AG09309 (cell line): ENCODE measurements at places on chromosomes 13 and 19.

- no peak for DNase-seq
Observed at GRCh38 chr19:51124729-51125128, at the start of gene SIGLEC9. TSS of gene SIGLEC9 (plus strand) at chr19:51124906. CDS start at chr19:51124975, 69 bp downstream.

DNA sequence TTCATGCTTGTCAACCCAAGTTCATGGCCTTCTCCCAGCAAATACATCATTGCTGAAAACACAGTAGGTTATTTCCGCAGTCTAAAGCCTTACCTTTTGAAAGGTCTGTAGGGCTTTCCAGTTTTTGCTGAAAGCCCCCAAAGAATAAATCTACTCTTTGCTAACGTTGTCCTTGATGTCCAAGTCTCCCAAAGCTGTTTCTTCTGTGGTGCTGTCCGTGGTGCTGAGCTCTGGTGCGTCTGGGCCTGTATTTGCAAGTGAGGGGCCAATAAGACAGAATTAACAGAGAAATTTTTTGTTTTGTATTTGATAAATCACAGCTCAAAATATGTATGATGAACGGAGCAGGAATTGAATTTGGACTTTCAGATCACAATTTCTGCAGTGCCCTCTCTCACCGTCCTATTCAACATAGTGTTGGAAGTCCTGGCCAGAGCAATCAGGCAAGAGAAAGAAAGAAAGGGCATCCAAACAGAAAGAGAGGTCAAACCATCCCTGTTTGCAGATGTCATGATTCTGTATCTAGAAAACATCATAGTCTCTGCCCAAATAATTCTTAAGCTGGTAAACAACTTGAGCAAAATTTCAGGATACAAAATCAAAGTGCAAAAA lies 9.8 kb upstream of the LGALS16 start:
- no peak for DNase-seq

DNA sequence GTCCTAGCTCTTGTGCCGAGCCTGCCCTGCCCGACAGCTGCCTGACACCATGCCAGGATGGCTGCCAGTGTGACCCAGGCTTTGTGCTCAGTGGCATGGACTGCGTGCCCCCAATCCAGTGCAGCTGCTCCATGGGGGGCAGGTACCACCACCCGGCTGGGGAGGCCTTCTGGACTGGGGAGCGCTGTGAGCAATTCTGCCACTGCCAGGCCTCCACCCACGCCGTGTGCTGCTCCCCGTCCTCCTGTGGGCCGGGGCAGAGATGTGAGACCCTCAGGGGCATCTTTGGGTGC lies 9.4 kb upstream of the FXYD3 start:
- no peak for DNase-seq

DNA sequence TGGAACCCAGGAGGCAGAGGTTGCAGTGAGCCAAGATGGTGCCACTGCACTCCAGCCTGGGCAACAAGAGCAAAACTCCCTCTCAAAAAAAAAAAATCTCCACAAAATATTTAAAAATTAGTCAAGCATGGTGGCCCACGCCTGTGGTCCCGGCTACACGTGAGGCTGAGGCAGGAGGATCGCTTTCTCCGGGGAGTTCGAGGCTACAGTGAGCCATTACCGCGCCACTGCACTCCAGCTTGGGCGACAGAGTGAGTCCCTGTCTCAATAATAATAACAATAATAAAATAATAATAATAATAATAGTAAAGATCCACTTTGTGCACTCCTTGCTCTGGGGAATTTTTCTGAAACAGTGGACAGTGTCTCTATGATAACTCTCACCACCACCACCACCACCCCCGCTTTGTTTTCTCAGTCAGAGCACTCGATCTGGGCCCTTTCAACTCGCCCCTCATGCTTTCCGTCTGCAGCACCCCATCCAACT lies 8.7 kb downstream of the NAPSA start:
- DNase-seq: no peak

GRCh38 chr13:59950266-59950665 lies 213.5 kb downstream of the DIAPH3 start:
- no peak for DNase-seq

- peak; percentile 16 for DNase-seq
Observed at GRCh38 chr19:5091018-5091683, 122.2 kb downstream of the KDM4B start.

GRCh38 chr19:14408491-14409145 lies 10.5 kb downstream of the DDX39A start:
- DNase-seq: no peak

DNA sequence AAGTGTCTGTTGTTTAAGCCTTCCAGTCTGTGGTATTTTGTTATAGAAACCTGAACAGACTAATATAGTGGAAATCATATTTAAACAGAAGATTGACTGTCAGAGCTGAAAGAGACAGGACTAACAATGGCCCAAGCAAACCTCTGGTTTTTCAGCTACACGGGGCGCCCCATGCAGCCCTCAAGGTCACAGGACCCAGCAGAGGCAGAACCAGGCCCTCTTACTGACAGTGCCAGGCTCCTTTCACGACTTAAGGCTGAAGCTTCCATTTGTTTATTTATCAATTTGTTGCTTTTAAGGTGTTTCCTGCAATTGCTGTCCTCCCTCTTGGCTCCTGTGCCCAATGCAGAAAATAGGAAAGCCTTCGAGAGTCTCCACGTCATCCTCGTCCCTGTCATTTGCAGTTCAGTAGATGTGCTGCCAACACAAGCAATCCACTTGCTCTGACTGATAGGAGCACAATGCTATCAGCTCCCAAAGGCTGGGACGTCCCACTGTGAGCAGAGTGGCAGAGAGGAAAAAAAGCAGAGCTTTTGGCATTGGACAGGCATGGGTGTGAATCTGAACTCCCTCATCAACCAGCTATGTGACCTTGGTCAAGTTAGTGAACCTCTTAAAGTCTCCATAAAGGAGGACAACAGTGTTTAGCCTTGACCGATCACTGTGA lies 10.5 kb upstream of the SLC7A1 start:
- no peak for DNase-seq

- no peak for DNase-seq
Observed at GRCh38 chr19:4609878-4610511, 29.3 kb upstream of the TNFAIP8L1 start.

GRCh38 chr13:23697772-23698313 lies 127.6 kb downstream of the TNFRSF19 start:
- DNase-seq: no peak

DNA sequence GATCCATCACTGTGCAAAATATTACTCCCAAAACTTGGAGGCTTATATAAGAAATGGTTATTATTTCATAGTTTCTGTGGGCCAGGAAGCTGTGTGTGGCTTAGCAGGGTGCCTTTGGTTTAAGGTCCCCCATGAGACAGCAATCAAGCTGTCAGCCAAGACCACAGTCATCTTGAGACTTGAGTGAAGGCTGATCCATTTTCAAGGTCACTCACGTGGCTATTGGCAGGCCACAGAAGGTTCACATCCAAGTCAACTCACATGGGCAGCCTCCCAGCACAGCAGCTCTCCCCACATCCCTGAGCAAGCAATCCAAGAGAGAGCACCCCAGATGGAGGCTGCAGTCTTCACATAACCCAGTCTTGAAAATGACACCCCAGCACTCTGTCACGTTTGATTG lies 537.4 kb downstream of the MYO16 start:
- DNase-seq: no peak

DNA sequence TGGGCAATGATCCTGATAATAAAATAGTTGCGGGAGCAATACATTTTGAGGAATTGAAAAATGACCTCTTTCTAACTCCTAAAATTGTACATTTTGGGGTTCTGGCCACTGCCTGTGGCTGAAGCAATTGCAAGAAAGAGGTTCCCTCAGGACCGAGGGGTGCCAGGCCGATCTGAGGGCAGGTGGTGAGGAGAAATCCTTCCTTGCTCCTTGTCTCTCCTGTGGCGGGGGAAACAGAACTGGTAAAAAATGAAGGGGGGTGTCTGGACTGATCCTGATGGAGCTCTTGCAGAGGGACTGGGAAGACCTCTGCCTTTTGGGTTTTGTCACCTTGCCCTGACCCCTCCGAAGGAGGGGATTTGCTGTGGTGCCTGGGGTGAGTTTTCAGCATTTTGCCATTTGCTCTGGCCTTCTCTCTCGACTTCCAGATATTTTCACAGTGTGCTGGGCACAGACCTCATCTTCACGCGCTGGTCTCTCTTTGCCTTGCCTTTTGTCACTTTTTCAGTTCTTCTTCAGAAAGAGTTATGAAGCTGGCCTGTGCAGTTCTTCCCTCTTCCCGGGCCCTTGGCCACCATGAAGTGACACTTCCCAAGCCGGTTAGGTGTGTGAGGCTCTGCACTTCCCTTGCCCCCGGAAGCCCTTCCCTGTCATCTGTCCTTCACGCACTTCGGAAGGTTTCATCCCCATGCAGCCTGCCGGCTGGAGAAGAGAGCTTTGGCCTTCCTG lies 22.2 kb downstream of the NFIX start:
- DNase-seq: no peak

GRCh38 chr13:61276401-61276800 lies 139.2 kb downstream of the PCDH20 start:
- no peak for DNase-seq

DNA sequence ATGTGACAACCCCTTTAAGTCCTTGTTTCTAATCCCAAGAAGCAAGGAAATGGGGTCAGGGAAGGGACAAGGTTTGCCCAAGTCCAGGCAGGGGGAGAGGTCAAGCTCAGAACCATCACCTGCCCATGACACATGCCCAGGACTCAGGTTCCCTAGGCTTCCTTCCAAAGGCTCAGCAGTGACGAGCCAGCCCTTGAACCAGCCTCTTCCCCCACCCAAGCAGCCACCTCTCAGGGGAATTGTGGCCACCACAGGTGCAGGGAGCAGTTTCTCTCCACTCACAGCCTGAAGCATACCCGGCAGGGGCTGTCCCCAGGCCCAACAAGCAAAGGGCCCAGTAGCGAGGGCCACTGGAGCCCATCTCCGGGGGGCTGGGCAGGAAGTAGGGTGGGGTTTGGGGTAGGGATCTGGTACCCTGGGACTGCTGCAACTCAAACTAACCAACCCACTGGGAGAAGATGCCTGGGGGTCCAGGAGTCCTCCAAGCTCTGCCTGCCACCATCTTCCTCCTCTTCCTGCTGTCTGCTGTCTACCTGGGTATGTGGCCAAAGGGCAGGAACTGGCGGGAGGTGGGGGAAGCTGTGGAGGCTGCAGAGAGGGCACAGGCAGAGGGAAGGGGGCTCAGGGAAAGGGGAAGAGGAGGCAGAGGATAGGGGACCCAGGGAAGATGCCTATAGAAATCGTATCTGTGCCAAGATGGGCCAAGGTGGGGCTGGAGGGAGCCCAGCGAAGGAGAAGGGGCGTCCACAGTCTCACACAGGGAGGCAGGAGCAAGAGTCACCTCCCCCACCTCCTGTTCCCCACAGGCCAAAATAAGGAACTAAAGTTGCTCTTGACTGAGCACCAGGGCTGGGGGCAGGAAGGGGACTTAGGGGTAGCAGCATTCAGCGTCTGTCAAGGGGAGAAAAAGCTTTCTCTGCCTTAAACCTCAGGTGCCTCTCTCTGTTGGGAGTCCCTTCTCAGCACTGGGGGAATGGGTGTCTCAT lies at the start of gene CD79A:
CD79A (plus strand) TSS at position 433 of the 986 bp plus-strand sequence; CDS start at position 459, 26 bp downstream.
- no peak for DNase-seq

DNA sequence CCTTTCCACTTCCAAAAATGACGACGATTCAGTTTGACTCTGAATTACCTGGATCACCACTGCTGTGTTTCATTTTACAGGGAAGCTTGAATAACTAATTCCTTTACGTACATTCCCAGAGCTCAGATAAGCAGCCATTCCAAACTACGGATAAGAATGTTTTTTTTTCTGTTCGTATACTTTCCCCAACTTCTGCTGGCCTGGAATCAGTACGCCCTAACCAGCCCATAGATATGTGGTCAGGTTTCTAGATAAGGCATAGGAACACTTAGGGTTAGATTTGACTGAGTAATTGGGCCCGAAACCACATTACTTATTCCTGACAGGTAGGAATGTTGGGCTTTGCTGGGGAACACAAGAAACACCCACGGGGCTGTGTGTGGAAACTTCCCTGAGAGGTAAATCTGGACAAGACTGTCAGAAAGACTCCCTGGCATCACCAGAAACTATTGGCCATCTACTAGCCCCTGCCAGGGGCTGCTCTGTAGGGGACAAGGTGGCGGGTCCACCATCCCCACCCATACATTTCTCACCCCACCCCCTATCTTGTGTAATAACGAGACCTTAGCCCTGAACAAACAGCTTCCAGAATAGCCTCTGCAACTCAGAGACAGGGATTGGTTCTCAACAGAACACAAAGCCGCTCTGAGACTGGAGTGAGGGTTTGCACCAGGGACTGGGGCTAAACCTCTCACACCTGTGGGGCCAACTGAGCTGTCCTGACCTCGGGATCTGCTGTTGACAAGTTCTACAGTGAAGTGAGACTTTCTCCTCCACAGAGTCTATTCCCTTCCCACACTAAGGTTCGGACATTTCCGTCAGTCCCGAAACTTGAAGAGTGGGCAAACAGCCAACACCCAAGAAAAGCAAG lies 15.6 kb downstream of the RHPN2 start:
- DNase-seq: no peak

- DNase-seq: no peak
Observed at GRCh38 chr13:106140476-106140875, 395.0 kb downstream of the EFNB2 start.

DNA sequence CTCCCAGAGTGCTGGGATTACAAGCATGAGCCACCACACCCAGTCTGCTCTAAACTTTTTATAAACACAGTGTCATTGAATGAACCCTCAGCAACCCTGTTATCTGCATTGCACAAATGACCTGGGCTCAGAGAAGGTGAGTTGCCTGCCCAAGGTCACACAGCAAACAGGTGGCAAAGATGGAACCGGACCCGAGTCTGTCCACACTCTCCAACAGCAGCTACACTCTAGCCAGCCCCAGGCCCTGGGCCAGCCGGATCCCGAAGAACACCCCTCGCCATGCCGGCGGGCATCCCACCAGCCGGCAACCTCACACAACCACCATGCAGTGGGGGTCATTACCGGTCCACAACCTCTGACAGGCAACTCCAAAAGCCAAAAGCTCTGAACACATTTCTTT lies 14.5 kb downstream of the ERCC2 start:
- DNase-seq: no peak

- DNase-seq: no peak
Observed at GRCh38 chr13:44160591-44161191, 212.9 kb upstream of the SERP2 start.

GRCh38 chr19:56263319-56263718 lies 9.2 kb upstream of the EDDM13 start:
- no peak for DNase-seq

DNA sequence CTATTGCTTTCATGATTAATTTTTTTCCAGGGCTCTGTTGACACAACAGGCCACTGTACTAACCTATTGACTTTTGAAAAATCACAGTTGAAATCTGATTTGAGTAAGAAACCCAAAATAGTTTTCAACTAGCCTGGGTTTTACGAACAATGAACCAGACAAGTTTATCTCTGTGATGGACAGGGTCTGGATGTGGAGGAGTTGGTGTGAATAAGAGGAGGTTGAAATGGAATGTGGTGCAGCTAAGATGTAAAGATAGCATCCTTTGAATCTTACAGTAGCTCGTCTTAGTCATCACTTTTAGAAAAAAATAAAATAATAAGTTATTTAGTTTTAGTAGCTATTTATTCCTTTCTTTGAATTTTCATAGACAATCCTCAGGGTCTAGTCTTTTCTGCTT lies 8.3 kb upstream of the OXGR1 start:
- DNase-seq: no peak

- DNase-seq: no peak
Observed at GRCh38 chr19:49333811-49334288, 1.4 kb upstream of the CD37 start.

GRCh38 chr13:25686831-25687470 lies 315.2 kb downstream of the ATP8A2 start:
- no peak for DNase-seq
